ENCODE measurements at places on chromosomes 3 and 15. TPM values are rescaled to one million over a fixed set of nuclear protein-coding genes. Genes with fewer than 3 reads are reported as not detected.

The KCNAB1 gene
- total RNA-seq = 0.51 TPM

DNA sequence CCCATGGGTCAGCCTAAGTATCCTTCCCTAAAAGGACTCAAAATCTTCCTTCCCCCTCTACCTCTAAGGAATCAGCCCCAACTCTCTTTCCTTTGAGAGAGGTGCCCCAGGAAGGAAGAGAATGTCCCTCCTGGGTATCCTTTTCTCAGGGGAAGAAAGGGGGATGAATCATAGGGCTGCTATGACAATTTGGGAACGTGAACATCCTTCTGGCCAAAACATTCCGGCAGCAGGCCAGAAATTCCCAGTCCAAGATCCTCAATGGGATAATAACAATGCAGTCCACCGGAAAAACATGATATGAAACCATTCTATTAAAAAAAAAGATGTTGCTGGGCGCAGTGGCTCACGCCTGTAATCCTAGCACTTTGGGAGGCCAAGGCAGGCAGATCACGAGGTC is 50.8 kb upstream of the CACNA2D3 start:
- no peak for DNase-seq
- H3K27ac ChIP-seq = no peak overlapping the region
- peaks cover 62% of the 10 kb centered on the region for H3K27me3 ChIP-seq
- no peaks in the 10 kb centered on the region for H3K4me1 ChIP-seq
- no peaks in the 10 kb centered on the region for H3K36me3 ChIP-seq
- H3K4me3 ChIP-seq = no peak overlapping the region

The PDZRN3 gene
- total RNA-seq = not detected

DNA sequence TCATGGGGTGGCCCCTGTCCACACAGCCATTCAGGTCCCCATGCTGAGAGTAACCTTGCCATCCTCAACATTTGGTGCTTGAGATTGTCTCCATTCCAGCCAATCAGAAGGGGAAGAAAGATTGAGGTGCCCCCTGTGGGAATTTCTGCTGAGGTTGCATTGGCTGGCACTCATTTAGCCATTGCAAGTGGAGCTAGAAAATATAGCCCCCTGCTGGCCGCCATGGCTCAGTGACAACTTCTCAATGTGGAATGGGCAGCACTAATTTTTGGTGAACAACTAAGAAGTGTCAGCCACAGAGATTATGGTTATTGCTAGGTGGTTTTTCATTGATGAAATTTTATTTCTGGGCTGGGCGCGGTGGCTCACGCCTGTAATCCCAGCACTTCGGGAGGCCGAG is 22.0 kb downstream of the COL6A6 start:
- H3K4me3 ChIP-seq = no peak overlapping the region
- DNase-seq = peak; percentile 83
- H3K4me1 ChIP-seq = no peaks in the 10 kb centered on the region
- peaks cover 44% of the 10 kb centered on the region for H3K27me3 ChIP-seq
- no peak overlapping the region for H3K27ac ChIP-seq

DNA sequence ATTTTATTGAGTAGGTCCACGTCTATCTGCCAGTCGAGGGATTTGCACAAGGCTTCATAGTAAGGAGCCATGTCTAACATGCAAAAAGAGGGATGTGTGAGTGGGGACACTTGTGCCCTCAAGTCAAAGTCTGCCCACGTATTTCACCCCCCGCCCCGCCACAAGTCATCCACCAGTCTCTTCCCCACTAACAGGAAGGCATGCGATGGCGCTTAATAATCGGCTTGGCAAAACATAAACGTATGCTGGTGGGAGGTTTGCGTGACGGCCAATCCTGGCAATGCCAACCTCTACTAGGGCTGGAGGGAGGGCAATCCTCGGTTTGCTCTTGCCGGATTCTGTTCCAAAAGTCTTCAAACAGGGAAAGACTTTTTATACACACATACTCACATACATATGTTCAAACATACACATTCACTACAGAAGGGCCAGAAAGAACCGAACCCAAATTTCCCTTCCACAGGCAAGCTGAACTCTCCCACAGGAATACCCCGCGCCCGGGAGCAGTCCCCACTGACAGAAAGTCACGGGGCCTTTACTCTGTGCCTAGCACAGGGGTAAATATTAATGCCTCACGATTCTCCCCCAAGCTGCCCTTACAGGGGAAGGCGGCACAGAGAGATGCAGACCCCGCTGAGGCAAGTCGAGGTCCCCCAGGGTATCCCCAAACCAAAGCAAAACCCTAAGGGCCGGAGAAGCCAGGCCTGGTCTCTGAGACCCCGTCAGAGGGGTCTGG is 675 bp downstream of the PSMD6 start:
- peaks cover 29% of the 10 kb centered on the region for H3K36me3 ChIP-seq
- peaks cover 8% of the 10 kb centered on the region for H3K4me1 ChIP-seq
- peak overlapping the region; percentile 78 for H3K4me3 ChIP-seq
- peak; percentile 8 for DNase-seq
- H3K27me3 ChIP-seq = peaks cover 11% of the 10 kb centered on the region

The EBLN2 gene
- total RNA-seq = 6.1 TPM

- no peaks in the 10 kb centered on the region for H3K27me3 ChIP-seq
- H3K36me3 ChIP-seq = peaks cover 43% of the 10 kb centered on the region
- peaks cover 80% of the 10 kb centered on the region for H3K4me1 ChIP-seq
- DNase-seq = no peak
- peak overlapping the region; percentile 54 for H3K27ac ChIP-seq
Measured at GRCh38 chr15:74867466-74868038, 5.6 kb downstream of the SCAMP2 start.

The XXYLT1 gene
- total RNA-seq = 25.9 TPM

The NEK4 gene
- total RNA-seq = 31.9 TPM

The TRPM1 gene
- total RNA-seq = not detected

The CLRN1 gene
- not detected for total RNA-seq

DNA sequence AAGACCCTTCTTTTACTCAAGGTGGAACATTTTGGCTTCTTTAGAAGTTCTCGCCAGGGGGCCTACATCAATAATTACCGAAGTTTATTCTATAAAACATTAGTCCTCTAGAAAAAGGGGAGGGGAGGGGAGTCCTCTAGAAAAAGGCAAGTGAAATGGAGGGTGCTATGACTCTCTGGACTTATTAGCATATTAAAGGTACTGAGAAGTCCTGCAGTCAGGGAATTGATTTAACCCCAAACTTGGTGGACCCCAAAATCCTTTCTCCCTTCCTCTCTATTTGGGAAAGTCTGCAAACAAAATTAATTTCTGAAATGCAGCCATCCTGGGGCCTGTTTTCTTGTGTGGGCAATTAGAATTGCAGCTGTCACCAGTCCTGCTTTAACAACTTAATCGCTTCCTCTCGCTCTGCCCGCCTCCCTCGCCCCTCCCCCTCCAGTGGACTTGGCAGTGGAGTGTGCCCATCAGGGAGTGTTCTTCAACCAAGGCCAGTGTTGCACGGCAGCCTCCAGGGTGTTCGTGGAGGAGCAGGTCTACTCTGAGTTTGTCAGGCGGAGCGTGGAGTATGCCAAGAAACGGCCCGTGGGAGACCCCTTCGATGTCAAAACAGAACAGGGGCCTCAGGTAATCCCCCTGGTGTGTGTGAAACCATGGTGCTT is 18.9 kb upstream of the LRRK1 start:
- DNase-seq = no peak
- peaks cover 26% of the 10 kb centered on the region for H3K4me1 ChIP-seq
- H3K36me3 ChIP-seq = peaks cover 100% of the 10 kb centered on the region
- H3K27ac ChIP-seq = no peak overlapping the region

Measured in Calu3 (cell line).